ENCODE measurements at places on chromosomes 1 and 21. TPM values are rescaled to one million over a fixed set of nuclear protein-coding genes. Genes with fewer than 3 reads are reported as not detected.

PM20D1 gene
- total RNA-seq, result not detected

SLAMF9 gene
- not detected for total RNA-seq

THEM5 gene
- total RNA-seq, result not detected

OPTC gene
- total RNA-seq, result not detected

SLC41A1 gene
- total RNA-seq, result 12.1 TPM

LIPI gene
- not detected for total RNA-seq

WARS2 gene
- total RNA-seq, result 23.9 TPM

DAB1 gene
- not detected for total RNA-seq

SYCP1 gene
- not detected for total RNA-seq

OR2M3 gene
- total RNA-seq, result not detected

FCAMR gene
- total RNA-seq, result not detected

RXFP4 gene
- total RNA-seq, result not detected

BCAN gene
- total RNA-seq, result not detected

CYYR1 gene
- not detected for total RNA-seq

CFHR1 gene
- total RNA-seq, result not detected

ERVH48-1 gene
- not detected for total RNA-seq

SLC25A33 gene
- 7.8 TPM for total RNA-seq

TIPRL gene
- total RNA-seq, result 31.3 TPM

RAB7B gene
- 8.2 TPM for total RNA-seq

MTARC2 gene
- 2.9 TPM for total RNA-seq

ZBTB7B gene
- 14.5 TPM for total RNA-seq

DIRAS3 gene
- total RNA-seq, result 0.78 TPM

MPL gene
- not detected for total RNA-seq

ALX3 gene
- total RNA-seq, result not detected

RNU1-3 gene
- total RNA-seq, result under 0.01 TPM

FCER1G gene
- 0.59 TPM for total RNA-seq

AADACL4 gene
- total RNA-seq, result not detected

WNT4 gene
- total RNA-seq, result under 0.01 TPM

VWA5B1 gene
- not detected for total RNA-seq

NUF2 gene
- total RNA-seq, result 11.4 TPM

NR0B2 gene
- not detected for total RNA-seq

IVL gene
- under 0.01 TPM for total RNA-seq

CD247 gene
- not detected for total RNA-seq

HSD17B7 gene
- total RNA-seq, result 32.0 TPM

G0S2 gene
- 23.9 TPM for total RNA-seq

C8B gene
- total RNA-seq, result not detected

SPATA17 gene
- 0.98 TPM for total RNA-seq

CTSE gene
- not detected for total RNA-seq

ADAMTS4 gene
- 1.8 TPM for total RNA-seq

GBP1 gene
- 14.0 TPM for total RNA-seq

MFAP2 gene
- total RNA-seq, result 44.5 TPM

AADACL3 gene
- not detected for total RNA-seq

MLLT11 gene
- 0.78 TPM for total RNA-seq

EFNA3 gene
- 0.73 TPM for total RNA-seq

TFF2 gene
- not detected for total RNA-seq

CLDN19 gene
- not detected for total RNA-seq

TNNT2 gene
- total RNA-seq, result not detected

KLHL17 gene
- total RNA-seq, result 9.2 TPM
